ENCODE measurements at places on chromosomes 1 and 21.

GRCh38 chr1:228013935-228014930 lies 7.4 kb downstream of the WNT3A start:
- no peak for DNase-seq

- no peak for DNase-seq
Measured at GRCh38 chr1:153919876-153920852, 2.6 kb downstream of the GATAD2B start.

GRCh38 chr1:163914785-163915413 lies 593.1 kb downstream of the NUF2 start:
- DNase-seq, result no peak

- no peak for DNase-seq
Measured at GRCh38 chr1:26373789-26374188, 1.2 kb upstream of the ZNF683 start.

DNA sequence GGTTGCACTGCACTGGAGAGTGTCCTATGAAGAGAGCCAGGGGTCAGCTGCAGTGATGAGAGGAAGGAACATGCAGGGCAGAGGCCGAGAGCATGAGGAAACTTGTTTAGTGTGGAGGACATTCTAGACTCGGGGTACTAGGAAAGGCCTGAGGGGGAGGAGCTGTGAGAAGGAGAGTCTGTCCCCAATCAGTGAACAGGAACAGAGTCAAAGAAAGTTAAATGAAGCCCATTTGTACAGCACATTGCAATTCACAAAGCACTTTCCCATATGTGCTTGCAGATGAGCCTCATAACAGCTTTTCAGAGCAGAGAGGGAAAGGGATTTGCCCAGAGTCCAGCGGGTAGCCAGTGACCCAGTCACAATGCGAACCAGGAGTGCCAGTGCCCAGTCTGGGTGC lies 83.4 kb downstream of the NAV1 start:
- DNase-seq, result no peak

DNA sequence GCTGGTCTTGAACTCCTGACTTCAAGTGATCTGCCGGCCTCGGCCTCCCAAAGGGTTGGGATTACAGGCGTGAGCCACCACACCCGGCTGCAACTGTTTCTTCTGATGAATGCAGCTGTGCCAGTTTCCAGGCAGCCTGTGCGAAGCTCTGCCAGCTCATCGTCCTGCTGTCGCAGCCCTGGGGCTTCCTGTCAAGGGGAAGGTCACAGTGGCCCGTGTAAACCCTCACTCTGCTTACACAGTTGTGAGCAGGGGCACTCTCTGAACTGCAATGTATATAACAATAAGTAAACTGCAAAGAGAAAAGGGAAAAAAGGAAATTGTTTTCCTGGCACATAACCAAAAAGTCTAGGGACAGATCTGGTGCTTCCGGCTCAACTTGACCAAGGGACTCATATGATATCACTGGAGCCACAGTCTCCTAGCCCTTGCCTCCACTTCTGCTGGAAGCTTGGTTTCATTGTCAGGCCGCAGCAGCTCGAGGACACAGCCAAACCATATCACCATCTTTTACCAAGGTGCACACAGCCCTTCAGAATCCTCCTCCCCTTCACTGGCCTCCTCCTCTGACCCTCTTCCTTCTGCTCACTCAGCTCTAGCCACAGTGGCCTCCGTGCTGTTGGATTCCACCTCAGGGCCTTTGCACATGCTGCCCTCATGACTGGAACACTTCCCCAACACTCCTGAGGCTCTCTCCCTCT lies 22.8 kb upstream of the LBR start:
- DNase-seq, result no peak

DNA sequence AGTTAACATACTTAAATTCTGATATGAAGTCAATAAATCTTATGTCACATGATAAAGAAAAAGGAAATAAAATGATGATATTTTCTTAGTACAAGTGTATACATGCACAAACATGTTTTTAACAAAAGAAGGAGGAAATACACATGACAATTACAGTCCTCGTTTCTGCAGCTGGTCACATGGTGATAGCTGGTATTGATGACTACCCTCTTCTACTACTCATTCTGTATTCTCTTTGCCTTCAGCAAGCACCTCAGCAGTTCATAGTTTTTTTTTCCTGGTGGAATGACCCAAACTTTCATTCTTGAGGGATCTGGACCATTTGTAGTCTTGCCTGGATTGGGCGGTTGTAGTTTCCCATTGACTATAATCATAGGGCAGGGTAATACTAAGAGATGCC lies 64.4 kb upstream of the CFAP126 start:
- no peak for DNase-seq

DNA sequence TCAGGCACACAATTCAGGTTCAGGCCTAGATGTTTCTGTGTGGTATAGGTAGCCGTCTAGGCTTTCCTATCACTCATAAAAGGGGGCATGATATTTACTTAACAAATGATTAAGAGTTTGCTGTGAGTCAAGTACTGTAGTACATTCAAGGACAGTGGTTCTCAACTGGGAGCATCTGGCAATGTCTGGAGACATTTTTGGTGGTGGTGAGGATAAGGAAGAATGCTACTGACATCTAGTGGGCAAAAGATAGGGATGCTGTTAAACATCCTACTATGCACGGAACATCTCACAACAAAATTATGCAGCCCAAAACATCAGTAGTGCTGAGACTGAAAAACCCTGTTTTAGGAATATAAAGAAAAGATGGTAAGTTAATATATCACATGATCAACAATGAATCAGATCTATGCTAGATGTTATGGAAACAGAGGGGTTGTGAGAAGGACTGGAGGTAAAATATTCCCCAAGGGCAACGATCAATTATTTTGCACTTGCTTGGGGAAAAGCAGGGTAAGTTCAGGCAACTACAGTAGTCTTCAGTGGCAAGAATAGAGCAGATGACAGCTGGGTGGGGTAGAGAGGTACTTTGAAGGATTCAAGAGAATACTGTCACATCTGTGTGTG lies 4.9 kb downstream of the DNTTIP2 start:
- DNase-seq, result no peak

GRCh38 chr1:76833151-76833550 lies 34.1 kb upstream of the ST6GALNAC5 start:
- DNase-seq, result no peak

- no peak for DNase-seq
Measured at GRCh38 chr1:166695115-166695514, 144.2 kb upstream of the POGK start.

- no peak for DNase-seq
Measured at GRCh38 chr1:43543567-43543966, 12.9 kb downstream of the PTPRF start.

DNA sequence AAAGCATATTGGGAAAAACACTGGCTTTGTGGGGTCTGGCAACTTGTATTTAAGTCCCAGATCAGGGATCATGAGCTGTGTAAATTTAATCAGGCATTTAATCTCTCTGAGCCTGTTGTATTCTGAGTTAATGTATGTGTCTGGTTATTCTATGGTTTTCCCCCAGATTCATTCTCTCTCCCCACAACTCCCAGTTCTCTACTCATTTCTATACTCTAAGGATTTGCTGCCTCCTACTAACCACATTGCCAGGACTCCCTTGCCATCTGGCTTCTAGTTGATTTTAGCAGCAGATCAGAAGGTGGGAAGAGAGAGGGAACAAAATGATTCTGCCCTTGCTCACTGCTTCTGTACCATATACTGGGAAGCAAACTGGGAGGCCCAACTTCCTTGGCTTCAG lies 31.4 kb upstream of the S1PR1 start:
- no peak for DNase-seq

GRCh38 chr1:167493372-167493771 lies 25.0 kb downstream of the CD247 start:
- no peak for DNase-seq

- DNase-seq, result no peak
Measured at GRCh38 chr1:11930571-11931445, 3.7 kb upstream of the PLOD1 start.

DNA sequence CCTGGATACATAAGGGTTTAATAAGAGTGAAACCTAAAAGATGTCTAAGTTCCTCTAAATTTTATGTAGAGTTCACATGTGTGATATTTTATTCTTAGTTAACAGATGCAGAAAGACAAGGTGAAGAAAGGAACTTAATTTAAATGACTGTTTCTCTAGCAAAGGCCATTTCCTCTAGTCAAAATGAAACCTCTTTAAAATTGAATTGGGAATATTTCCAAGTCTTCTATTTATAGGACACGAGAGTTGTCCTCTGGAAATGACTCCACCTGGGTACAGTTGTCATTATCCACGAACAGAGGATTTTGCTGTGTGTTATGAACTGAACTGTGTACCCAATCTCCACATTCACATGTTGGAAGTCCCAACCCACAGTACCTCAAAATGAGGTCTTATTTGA lies 64.5 kb upstream of the KCNK1 start:
- DNase-seq, result no peak

DNA sequence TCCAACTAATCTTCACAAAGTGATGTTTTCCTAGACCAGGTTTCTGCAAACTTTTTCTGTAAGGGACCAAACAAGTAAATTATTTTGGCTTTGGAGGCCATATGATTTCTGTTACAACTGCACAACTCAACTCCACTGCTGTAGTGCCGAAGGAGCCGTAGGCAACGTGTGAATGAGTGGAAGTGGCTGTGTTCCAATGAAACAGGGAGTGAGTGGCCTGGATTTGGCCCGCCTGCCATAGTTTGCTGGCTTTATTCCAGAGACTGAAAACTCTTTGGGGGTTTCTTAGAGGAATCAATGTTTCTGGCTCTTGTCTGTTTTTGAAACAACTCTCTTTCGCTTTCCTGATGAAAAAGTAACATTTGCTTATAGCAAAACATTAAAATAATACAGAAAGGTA lies 12.6 kb upstream of the ACTL8 start:
- no peak for DNase-seq

- DNase-seq, result peak; percentile 70
Measured at GRCh38 chr1:155080312-155081228, 1.9 kb downstream of the EFNA3 start.

DNA sequence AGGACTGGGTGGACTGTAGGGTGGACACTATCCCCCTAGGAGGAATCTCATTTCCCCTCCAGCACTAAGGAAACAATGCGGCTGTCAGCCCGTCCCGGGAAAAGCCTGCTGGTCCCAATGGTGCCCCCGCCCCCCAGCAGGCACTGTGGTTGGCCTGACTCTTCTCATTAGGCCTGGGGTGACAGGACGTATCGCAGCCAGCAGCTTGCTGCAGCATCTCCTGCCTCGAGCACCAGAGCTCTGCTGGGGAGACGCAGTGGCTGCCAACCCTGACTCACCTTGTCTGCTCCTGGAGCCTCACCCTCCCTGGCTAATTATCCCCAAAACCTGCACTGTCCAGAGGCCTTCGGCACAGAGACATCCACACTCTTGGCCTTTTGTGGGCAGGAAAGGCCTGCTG lies 115.1 kb upstream of the GJB5 start:
- no peak for DNase-seq

DNA sequence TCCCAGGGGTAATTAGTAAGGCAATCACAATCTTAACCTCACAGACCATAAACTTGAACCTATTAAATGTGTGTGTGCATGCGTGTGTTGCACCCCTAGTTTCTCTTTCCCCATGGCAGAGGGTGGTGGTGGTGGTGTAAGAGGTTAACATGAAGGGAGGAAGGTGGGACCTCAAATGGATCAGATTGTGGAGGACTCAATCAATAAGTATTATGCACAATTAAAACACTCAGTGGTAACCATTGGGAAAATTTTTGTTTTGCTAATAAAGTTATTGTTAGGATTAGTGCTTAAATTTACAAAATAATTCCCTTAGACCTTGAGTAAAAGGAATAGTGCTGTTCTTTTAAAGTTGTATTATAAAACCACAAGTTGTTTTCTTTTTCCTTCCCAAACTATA lies 283.0 kb downstream of the OLFM3 start:
- DNase-seq, result no peak

DNA sequence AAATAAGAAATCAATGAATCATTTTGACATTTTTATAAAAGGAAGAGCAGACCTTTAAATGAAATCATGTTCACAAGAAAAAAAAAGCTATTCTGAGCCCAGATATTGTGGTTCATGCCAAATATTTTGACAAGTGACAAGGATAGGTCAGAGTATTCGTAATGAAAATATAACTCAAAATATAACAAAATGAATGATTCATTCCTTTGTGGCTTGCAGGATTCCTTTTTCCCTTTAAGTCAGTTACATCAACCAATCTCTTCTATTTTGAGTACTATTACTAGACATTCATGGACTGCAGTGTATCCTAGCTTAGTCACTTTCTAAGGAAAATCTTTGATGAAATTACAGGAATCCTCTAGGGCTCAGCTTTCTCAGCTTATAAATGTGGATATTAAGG lies 188.7 kb downstream of the COL11A1 start:
- no peak for DNase-seq

GRCh38 chr1:14296795-14297194 lies 301.7 kb upstream of the KAZN start:
- no peak for DNase-seq

DNA sequence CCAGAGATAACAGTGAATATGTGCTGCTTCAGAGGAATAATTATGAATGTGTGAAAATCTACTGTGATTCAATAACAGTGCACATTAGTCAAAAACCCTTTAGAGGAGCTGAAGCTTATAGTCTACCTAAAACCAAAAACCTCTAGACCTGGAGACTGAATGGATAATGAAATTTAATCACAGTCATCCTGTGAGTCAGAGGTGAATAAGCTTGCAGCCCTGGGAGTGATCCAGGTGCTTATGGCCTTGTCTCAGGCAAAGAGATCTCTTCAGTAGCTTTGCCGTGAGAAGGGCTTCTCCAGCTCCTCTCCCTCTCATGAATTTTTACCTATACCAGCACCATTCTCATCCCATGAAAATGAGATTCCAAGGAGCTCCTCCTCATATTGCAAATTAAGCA lies 81.3 kb upstream of the RGS4 start:
- DNase-seq, result no peak

DNA sequence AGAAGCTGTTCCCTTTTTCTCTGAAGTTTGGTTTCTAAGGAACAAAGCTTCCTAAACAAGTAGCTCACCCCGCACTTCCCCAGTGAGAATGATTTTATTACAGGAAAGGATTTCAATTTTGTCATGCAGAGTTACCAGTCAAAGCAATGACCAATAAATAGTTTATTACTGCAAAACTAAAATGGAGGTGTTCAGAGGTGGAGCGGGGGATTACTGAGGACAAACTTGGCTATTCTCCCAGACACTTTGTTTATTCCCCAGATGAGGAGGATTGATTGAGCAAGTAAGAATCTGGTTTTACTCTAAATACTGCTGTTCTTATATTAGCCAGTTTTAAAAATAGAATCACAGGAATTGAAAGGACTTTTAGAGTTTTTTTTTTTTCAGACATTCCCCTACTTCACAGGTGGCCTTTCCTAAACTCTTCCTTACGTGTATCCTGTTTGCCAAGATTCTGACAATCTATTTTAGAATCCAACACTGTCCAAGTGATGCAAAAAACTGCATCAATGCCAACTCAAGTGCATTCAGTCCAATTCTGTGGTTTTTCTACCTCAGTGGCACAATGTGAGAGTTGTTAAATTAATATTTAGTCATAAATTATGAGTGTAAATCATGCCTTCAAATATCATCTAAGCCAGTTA lies 136.1 kb downstream of the TNFSF18 start:
- DNase-seq, result no peak

- no peak for DNase-seq
Measured at GRCh38 chr1:247417831-247418230, 1.9 kb downstream of the NLRP3 start.

Data from HuH-7.5 (cell line).